Retinal pigment epithelial cell (primary cell): ENCODE measurements at places on chromosomes 16 and 17.

DNA sequence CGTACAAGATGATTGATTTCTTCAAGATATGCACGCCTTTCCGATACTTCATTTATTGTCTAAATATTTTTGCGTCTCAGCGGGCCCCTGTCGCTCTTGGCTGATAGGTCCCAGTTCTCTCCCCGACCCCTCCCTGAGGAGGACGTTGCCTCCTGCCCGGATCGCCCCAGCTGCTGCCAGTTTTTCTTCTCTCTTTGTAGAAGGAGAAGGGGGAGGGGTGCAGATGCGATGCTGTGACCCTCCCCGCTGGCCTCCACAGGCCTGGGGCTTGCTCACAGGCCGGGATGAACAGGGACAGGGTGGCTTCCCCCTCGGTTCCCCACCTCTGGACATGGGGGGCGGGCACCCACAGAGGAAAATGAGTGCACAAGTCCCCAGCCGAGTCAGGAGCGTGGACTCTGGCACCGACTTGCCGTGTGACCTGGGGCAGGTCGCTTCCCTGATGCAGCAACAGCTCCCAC lies 53.6 kb upstream of the ZC3H18 start:
- DNase-seq, result no peak

GRCh38 chr17:79294459-79295071 lies 219.9 kb downstream of the ENGASE start:
- peak; percentile 3 for DNase-seq

DNA sequence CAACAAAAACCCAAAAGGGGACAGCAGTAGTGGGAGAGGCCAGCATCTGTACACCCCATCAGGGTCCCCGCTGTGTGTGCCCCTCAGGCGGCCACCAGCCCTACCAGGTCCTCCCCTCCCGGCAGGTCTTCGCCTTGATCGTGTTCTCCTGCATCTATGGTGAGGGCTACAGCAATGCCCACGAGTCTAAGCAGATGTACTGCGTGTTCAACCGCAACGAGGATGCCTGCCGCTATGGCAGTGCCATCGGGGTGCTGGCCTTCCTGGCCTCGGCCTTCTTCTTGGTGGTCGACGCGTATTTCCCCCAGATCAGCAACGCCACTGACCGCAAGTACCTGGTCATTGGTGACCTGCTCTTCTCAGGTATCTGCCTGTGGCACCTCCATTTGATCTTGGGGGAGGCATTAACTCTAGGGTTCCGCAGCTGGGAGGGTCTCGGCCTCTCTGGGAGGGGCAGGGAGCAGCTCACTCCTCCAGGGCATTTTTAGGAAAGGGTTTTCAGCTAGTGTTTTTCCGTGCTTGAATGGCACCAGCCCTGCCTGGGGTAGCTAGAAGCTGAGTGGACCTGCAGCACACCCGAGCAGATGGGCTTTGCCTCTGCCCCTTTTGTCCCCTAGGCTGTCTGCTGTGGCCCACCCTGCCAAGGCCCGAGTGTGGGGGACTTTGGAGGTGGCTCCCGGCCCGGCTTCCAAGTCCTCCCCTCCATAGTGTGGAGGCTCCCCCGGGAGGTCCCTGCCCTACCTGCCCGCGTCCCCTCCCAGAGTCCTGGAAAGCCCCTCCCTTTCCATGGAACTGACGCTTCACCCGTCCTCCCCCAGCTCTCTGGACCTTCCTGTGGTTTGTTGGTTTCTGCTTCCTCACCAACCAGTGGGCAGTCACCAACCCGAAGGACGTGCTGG lies 2.6 kb downstream of the SYNGR2 start:
- DNase-seq, result no peak

GRCh38 chr17:72446525-72447250 lies 325.9 kb downstream of the SOX9 start:
- no peak for DNase-seq

- no peak for DNase-seq
These were observed 21.4 kb downstream of the RPTOR start for GRCh38 chr17:80566054-80566400.

DNA sequence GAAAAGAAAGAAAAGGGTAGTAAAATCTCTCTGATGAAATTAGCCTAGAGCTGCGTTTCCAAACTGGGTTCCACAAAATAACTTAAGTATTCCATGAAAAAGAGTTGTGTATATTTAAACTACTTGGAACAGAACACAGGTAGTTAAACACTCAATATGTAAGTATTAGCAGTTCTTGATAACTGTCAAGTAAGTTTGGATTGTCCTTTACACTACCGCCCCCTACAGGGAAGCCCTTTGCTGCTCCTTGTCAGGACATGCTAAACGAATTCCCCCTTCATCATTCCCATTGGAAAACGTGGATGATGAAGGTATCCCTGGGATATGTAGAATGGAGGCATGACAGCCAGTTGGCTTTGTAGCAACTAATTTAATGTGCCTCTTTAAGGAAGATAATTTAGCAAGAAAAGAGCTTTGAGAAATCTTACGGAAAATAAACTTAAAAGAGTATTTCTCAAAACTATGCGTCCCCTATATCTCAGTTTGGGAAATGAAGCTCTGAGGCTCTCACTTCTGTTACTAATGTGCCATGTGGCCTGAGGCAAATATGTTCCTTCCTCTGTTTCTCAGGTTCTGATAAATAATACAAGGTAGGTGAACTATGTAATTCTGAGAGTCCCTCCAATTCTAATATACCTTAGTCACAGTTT lies 18.8 kb downstream of the NCBP3 start:
- DNase-seq, result peak; percentile 21

- DNase-seq, result no peak
These were observed 25.9 kb downstream of the AMFR start for GRCh38 chr16:56399486-56399885.

DNA sequence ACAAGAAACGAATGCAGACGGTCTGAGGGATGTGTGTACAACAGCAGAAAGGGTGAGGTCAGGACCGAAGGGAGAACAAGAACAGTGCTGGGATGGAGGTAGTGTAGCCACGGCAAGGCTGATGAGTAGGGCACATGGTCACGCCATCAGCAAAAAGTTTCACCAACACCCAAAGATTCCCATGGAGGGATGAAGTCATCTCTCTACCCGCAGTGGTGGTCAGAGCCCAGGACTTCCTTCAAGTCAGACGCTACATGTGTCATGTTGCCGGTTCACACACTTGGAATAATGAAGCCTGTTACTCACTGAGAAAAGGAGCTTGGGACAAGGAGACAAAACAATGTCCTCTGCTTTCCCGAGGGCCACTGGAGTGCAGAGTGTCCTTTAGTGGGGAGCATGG lies 79.7 kb downstream of the SALL1 start:
- no peak for DNase-seq

- no peak for DNase-seq
These were observed 482.2 kb upstream of the TOM1L1 start for GRCh38 chr17:54418467-54418866.

GRCh38 chr16:78896280-78896679 lies 704.3 kb downstream of the MAF start:
- DNase-seq, result no peak

GRCh38 chr16:8955828-8956227 lies 7.9 kb downstream of the USP7 start:
- DNase-seq, result no peak

DNA sequence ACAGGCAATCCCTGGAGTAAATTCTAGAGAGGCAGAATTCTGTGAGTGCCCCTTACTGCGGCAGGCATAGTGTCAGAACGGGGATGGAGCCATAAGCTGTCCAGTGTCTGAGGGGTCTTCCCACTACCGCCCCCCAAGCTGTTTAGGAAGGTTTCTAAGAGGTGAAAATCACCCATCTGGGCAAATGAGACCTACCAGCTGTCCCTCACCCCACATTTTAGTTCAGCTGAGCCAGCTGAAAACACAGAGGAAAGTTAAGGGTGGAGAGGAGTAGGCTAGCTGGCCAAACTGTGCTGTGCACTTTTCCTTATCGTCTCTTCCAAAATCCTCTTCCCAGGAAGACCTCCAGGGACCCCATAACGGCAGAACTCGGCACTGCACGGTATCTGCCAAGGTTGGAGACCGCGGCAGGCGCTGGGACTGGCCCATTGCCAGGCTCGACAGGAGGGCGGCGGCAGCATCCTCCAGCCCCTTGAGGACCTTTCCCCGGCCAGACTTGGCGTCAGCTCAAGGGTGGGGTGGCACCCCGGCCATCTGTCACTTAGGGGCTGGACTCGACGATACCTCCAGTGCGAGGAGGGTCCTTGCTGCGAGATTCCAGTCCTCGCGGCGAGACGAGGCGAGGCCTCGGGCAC lies 955 bp downstream of the ACLY start:
- DNase-seq, result no peak

GRCh38 chr16:77788181-77789084 lies at the start of gene VAT1L:
Gene VAT1L (plus strand): TSS chr16:77788564. CDS start chr16:77788683, 119 bp downstream.
- DNase-seq, result no peak

- no peak for DNase-seq
These were observed 44.3 kb downstream of the XYLT1 start for GRCh38 chr16:17426451-17426850.

DNA sequence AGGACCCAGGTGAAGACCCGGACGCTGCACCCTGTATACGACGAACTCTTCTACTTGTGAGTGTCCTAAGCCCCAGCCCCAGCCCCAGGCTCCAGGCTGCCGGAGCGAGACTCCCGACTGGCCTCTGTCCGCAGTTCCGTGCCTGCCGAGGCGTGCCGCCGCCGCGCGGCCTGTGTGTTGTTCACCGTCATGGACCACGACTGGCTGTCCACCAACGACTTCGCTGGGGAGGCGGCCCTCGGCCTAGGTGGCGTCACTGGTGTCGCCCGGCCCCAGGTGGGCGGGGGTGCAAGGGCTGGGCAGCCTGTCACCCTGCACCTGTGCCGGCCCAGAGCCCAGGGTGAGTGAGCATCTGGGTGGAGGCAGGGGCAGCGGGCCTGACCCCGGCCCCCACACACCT lies 3.7 kb downstream of the TSR3 start:
- DNase-seq, result no peak

DNA sequence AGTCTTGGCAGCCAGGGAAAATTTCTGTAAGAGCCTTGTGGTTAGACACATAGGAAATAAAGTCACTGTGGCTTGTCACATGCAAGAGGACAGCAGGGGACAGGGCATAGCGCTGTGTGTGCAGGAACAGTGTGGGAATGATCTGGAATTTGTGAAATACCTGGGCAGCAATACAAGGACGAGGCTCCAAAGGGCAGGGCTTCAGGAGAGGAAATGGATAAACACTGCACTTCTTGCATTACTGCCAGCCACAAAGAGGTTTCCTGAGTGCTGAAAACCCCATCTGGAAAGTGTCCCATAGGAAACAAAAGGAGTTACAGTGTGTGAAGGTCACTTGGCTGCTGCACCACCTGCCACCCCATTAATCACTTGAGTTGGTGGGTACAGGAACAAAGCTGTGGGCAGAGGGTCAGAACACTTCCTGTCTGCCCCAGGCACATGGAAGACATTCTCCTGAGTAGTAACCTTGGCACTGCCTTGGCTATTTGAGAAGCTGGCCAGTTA lies 12.1 kb upstream of the HP start:
- DNase-seq, result no peak

DNA sequence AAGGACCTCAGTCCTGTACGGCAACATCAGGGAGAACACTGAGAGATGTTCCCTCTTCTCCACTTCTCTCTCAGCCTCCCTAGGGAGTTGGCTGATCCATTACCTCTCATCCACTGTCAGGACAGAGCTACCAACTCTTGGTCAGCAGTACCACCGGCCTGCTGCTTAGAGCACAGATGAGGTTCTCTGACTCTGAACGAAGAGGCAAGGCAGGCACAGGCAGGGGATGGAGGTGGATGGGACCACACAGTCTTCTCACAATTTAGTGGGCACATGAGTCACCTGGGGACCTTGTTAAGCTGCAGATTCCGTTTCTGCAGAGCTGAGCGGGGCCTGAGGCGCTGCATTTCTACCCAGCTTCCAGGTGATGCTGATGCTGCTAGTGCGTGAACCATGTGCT lies 128.6 kb upstream of the CCL2 start:
- DNase-seq, result no peak

- DNase-seq, result no peak
These were observed at the start of gene ABCC3 for GRCh38 chr17:50634224-50634914. Gene ABCC3 (plus strand): TSS chr17:50634881. CDS start chr17:50634937, 56 bp downstream.

DNA sequence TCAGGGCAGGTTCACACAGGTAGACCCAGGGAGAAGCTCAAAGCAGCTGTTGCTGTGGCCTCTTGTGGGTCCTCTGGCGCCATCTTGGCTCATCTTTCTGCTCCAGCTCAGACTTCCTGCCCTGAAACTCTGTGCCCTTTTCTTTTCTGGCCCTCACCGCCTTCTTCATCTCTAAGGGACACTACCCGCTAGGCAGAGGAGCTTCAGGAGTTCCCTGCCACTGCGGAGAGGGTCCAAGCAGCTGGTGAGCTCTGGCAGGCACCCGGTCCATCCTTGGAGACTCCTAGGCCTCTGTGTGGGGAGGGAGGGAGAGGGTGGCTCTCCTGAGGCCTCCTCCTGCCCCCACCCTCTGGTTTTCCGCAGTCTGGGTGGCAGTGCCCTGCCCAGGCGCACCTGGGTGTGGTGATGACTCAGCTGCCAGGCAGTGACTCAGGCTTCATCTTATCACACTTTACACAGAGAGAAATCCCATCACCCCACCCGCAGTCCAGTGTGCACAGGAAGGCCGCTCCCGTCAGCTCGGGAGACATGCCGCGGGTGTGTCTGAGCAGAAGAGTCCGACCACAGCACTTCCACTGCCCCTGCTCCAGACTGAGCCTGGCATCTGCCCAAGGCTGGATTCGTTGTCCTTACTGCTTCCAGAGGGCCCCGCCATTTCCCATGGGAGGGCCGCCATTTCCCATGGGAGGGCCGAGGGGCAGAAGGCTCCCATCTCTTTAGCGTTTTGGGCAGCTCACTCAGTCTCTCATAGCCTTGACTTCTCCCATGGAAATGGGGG lies 7.3 kb downstream of the NT5C start:
- peak; percentile 73 for DNase-seq

GRCh38 chr16:67397812-67398545 lies 4.7 kb upstream of the TPPP3 start:
- no peak for DNase-seq

GRCh38 chr17:28989028-28989427 lies 16.8 kb downstream of the SEZ6 start:
- no peak for DNase-seq

DNA sequence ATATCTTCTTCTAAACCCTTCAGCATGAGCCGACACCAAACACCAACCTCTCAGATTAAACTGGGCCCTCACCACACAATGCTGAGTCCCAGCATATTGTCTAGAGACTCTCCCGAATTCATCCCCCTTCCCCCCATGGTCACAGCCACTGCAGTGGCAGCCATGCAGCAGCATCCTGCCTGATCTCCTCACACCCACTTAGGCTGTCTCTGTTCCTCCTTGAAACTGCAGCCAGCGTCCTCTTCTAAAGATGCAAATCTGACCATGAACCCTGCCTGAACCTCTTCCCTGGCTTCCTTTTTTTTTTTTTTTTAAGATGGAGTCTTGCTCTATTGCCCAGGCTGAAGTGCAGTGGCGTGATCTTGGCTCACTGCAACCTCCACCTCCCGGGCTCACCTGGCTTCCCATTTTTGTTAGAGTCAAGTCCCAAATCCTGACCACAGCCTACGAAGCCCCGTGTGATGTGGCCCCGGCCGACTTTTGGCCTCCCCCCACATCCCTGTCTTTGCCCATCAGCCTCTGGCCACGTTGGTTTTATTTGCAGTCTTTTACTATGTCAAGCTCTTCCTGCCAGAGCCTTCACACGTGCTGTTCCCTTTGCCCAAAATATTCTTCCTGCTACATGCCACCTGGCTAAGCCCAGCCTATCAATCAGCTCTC lies 2.8 kb downstream of the FA2H start:
- no peak for DNase-seq
